ENCODE measurements at places on chromosomes 16 and 17.
A peak's percentile ranks its signal among the peaks of the same experiment; 100 is the strongest.

GRCh38 chr16:29862383-29862883, 593 bp downstream of the CDIPT start:
- peak; percentile 43 for DNase-seq

- no peak for DNase-seq
Measured at GRCh38 chr16:74296104-74296431, 546 bp upstream of the PSMD7 start.

DNA sequence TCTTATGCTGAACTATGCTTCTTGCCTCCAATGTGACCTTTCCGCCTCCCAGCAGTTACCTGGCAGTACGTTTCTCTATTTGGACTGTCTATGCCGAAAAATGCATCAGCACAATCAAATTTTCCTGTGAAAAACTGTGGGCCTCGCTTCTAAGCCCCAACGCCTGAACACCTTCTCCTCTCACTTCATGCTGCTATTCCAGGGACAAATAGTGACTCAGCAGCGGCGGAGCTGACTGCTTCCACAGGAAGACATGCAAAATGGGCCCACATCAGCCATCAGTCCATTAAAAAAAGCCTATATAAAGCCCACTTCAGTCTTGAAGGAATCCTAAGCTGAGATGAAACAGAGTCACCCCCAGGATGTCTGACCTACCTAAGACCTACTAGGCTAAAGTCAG, 10.5 kb upstream of the PIP4K2B start:
- DNase-seq, result no peak

DNA sequence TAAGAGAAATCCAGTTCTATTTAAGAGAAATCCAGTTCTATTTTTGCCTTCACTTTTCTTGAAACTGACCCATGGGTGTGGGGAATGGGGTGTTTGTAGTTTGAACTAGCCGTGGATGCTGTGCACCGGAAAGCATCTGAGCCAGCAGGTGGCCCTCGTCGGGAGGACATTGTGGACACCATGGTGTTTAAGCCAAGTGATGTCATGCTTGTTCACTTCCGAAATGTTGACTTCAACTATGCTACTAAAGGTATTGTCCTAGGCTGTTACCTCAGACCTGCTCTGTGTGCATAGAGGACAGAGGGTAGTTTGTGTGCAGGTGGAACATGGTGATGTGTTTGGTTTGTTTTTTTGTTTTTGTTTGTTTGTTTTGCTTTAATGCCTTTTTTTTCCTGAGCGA, 3.3 kb downstream of the ATXN2L start:
- DNase-seq, result peak; percentile 34

GRCh38 chr17:46072998-46073397, 73.9 kb downstream of the STH start:
- DNase-seq, result peak; percentile 88

DNA sequence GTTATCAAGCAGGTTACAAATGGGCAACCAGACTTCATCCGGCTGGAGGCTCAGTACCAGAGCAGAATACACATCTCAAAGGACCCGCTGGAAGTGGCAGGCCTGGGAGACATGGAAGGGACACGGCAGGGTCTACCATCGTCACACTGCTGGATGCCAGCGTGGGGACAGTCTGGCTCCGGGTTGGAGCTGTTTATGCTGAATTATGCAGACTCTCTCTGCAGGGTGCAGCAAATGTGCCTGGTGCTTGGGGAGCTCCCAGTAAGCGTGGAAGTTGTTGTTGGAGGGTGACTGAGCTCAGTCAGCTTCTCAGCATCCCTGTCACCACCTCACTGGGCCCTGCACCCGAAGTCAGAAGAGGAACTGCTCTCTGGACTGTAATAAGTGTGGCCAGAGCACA, 12.2 kb downstream of the WSCD1 start:
- DNase-seq, result no peak

- DNase-seq, result peak; percentile 52
Measured at GRCh38 chr16:15032547-15033308, 23.1 kb downstream of the NTAN1 start.

DNA sequence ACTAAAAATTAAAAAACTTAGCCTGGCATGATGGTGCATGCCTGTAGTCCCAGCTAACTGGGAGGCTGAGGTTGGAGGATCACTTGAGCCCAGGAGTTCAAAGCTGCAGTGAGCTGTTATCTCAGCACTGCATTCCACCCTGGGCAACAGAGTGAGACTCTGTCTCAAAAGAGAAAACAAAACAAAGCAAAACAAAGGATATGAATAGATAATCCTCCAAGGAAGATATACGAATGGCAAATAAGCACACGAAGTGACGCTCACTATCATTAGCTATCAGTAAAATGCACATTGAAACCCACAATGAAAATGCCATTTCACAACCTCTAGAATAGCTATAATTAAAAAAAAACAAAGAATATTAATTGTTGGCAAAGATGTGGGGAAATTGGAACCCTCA, 386.2 kb upstream of the CCL2 start:
- DNase-seq, result no peak

- DNase-seq, result no peak
Measured at GRCh38 chr16:86671486-86672178, 93.3 kb downstream of the FOXL1 start.

GRCh38 chr16:15572329-15573001, 70.5 kb downstream of the MARF1 start:
- no peak for DNase-seq

GRCh38 chr16:54878301-54878700, 52.4 kb upstream of the IRX5 start:
- DNase-seq, result peak; percentile 42

- DNase-seq, result no peak
Measured at GRCh38 chr17:82094931-82095776, 2.9 kb downstream of the FASN start.

- DNase-seq, result no peak
Measured at GRCh38 chr17:69500911-69501429, 86.5 kb downstream of the MAP2K6 start.

DNA sequence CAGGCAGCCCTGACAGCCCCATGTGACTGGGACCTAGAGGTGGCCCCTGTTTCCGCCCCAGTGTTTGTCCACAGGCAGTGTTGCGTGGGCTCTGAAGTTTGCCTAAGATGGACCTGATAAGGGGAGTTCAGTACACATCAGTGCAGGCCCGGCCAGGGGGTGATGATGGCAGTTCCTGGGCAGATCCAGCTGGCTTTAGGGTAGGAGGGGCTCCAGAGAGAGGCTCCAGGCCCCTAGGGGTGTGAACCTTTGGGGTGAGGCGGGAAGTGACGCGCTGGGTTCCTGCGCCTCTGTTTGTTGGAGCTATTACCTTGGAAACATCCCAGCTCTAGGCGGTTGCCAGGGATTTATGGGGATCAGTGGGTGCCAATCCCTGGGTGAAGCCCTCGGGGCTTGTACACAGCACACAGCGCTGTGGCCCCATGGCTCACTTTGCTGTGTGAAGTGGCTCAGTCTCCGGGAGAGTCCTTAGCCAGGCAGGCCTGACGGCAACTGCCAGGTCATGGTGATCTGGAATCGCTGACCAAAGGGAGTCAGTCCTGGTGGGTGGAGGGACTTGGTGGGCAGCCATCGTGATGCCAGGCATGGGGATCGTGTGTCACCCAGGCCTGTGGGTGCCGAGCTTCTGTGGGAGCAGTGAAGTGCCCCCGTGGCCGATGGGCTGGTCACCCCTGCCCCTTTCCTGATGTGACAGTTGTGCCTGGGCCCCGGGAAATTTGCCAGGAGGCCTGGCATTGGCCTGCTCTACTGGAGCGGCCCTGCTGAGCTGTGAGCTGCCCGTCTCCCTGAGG, 146.1 kb downstream of the SEC14L1 start:
- DNase-seq, result peak; percentile 93

DNA sequence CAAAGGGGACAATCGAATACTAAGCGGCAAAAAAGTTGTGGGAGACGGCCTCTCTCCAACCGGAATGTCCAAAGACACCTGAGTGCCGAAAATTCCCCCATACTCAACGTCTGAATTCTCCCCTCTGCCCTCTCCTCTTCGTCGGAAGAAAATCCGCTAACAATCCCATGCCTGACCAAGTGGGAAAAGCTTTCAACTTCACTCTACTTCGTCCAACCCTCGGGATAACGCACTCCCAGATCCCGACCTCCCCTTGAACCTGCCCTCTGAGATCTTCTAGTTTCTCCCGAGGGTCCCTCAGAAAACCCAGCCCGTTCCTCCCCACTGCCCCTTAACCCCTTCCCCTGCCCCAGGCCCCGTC, 961 bp downstream of the AMFR start:
- no peak for DNase-seq

GRCh38 chr17:63546308-63547082, 3.8 kb upstream of the DCAF7 start:
- no peak for DNase-seq

- no peak for DNase-seq
Measured at GRCh38 chr16:57821149-57821971, 19.1 kb upstream of the KIFC3 start.

DNA sequence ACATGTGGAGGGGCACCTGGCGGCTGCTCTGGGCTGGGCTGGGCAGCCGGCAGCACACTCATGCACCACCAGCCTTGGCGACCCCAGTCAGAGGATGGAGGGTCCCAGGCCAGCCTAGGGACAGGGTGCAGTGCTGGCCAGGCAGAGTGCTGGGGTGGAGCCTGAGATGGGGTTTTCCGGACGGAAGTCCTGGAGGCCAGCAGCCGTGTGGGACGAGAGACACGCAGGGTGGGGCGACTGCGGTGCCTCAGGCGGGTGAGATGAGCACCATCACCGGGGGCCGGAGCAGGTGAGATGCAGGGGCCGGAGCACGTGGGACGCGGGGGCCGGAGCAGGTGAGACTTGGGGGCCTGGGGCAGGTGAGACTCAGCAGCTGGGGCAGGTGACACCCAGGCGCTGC, 55.2 kb downstream of the LMF1 start:
- no peak for DNase-seq

DNA sequence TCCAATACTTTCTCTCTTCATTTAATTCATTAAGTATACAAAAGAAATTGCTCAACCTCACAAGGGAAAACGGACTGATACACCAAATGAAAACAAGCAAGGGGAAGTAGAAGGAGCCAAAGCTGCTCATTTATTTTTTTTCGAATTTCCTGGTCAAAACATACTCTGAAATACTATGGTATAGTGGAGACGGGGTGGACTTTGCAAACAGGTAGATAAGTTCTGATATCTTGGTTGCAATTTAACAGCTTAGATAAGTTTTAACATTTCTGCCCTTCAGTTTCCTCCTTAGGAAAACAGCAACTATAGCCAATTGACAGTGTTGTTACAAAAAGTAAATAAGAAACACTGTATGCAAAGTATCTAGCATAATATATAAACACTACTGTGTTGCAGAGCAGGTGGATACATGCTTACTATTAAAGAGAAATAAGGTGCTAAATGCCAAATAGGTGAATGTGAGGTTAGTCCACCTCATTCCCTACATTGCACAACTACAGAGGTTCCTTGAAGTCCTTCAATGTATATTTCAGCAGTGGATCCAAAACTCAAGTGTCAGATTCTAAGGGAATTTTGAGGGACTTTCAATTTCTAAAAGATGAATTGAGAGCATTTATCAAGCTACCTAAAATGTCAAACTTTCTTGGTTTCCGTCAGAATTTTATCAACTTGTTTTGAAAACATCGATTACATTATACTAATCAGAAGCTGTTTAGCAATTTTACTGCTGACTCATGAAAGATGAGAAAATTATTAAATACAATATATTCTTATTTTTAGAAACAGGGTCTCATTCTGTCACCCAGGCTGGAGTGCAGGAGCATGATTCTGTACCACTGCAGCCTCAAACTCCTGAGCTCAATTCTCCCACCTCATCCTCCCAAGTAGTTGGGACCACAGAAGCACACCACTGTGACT, 11.0 kb downstream of the CCDC47 start:
- no peak for DNase-seq

DNA sequence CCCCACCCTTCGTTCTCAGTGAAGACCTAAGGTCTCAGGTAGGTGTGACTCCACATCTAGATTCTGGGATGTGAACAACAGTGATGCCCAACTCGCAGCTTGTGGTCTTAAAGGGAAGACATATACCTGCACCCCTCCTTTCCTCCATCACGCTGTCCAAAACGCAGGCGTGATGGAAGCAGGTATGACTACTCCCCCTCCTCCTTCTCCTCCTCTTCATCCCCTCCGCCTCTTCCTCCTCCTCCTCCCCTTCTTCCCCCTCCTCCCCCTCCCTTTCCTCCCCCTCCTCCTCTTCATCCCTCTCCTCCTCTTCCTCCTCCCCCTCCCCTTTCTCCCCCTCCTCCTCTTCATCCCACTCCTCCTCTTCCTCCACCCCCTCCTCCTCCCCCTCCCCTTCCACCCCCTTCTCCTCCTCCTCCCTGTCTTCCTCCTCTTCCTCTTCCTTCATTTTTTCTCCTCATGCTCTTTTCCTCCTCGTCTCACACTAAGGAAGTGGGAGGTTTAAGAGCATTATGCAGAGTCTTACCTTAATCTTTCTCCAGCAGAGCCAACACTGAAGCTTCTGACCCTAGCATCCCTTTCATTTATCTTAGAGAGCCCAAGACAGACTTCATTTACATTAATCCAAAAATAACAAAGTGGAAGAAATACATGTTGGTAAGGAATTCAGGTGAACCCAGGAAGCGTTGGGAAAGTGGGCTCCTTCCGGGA, 352.5 kb downstream of the FOXL1 start:
- no peak for DNase-seq

DNA sequence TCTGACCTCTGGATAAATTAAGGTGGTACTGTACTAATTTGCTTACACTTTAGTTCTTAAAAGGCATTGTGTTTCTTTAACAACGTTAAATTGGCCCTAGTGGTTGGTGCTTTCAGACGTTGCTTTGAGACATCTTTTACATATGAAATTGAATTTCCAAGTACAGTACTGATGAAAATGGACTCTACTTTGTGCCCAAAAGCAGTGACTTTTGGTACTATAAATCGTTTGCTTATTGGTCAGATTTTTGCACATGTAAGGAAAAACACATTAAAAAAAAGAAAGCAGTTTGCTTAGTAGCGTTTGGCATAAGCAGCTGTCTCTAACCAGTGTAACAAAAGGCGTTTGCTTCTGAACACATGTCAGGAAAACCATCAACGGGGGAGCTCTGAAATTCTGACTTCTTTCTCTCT, 139.6 kb downstream of the CDK5R1 start:
- DNase-seq, result no peak

- no peak for DNase-seq
Measured at GRCh38 chr17:8941980-8942622, 23.4 kb downstream of the PIK3R5 start.

DNA sequence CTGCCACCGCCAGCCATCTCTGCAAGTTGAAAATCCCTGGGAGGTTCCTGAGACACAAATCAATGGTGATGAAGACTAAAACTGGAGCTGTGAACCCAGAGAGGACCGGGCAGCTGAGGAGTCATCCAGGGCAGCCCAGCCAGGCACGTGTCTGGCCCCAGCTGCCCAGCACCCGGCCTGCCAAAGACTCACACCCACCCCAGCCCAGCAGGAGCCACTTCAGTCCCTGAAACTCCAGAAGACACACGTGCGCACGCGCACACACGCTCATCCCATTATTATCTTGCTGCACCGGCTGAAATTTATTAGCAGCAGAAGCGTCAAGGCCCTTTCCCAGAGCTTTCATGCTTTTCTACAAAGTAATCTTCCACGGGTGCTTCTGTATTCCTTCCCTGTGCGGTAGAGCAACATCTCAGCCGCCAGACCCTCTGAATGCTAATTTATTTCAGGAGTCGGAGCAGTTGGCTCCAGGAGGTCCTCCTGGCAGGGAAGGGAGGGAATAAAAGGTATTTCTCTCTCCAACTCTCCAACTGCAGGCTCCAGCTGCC, 59.8 kb upstream of the RBFOX3 start:
- no peak for DNase-seq

- no peak for DNase-seq
Measured at GRCh38 chr16:27351989-27352388, 38.2 kb downstream of the IL4R start.

All from kidney tubule cell (primary cell).